T-helper 2 cell treated with Interferon-gamma antibody and Interleukin-4, amounts not matched to agents 5 μg/mL and 100 μg/mL, for 36 hours (primary cell): ENCODE measurements at places on chromosomes 11 and 22.
A peak's percentile ranks its signal among the peaks of the same experiment; 100 is the strongest.

DNA sequence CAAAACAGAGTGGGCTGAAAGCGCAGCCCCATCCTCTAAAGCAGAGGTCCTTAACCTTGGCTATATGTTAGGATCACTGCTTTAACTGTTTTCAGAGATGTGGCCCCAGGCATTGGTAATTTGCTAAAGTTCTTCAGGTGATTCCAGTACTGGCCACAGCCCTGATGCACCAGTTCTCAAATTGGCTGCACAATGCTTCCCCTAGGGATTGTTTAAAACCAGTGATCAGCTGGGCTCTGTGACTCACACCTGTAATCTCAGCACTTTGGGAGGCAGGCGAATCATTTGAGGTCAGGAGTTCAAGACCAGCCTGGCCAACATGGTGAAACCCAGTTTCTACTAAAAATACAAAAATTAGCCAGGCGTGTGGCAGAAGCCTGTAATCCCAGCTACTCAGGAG is 8.4 kb upstream of the IRAG1 start:
- no peak for DNase-seq

DNA sequence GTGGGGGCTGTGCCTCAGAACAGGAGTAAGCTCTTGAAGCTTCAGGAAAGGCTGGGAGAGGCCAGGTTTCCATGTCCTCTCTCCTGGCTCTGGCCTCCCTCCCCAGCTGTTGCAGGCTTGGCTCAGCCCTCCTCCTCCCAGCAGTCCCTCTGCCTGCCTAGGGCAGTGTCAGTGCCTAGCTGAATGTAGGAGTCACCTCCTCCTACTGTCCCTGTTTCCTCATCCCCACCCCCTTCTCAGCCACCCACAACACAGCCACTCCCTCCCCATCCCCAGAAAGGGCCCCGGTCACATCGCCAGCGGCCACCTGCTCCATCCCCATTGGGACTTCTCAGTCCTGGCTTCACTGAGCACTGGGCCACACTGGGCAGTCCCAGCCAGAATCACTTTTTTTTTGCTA is 2.9 kb upstream of the FBLN1 start:
- DNase-seq, result no peak

DNA sequence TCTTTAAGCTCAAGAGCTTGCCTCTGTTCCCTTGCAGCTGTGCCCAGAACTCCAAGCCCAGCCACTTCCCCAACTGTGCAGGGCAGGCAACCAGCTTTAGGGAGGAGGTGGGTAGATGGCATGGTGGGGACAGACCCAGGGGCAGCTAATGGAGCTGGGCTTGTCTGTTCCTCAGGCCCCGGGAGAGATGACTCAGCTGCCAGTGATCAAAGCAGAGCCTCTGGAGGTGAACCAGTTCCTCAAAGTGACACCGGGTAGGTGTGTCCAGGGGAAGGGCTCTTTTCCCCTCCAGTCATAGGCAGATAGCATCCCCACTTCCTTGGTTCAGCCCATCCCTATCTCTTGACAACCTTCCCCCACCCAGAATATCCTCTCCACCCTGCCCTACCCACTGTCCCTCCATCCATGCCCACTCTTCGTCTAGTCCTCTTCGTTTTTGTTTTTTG is 32.4 kb downstream of the CREB3L1 start:
- DNase-seq, result no peak

GRCh38 chr22:46695346-46696228 is 42.5 kb downstream of the CERK start:
- no peak for DNase-seq

GRCh38 chr11:27431808-27432207 is 40.8 kb downstream of the LGR4 start:
- no peak for DNase-seq

GRCh38 chr11:57288771-57289579 is 35.8 kb downstream of the TNKS1BP1 start:
- DNase-seq, result no peak

GRCh38 chr22:36301384-36301828 is 48.5 kb downstream of the APOL1 start:
- DNase-seq, result peak; percentile 64

DNA sequence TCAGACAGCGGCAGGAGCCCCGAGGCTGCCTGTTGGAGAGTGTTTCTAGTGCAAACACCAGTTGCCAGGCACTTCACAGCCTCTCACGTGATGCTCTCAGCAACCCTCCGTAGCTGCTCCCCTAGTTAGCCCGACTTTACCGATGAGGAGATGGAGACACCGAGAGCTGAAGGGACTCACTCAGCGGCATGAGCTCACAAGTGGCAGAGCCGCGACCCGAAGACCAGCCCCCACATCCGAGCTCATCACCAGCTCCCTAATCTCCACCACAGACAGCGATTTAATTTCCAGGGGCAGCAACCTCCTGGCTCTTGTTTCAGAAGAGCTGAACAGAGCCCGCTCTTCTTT is 28.7 kb upstream of the RTL6 start:
- DNase-seq, result no peak

- DNase-seq, result no peak
Measured at GRCh38 chr22:31750365-31751284, 693 bp upstream of the PRR14L start.

DNA sequence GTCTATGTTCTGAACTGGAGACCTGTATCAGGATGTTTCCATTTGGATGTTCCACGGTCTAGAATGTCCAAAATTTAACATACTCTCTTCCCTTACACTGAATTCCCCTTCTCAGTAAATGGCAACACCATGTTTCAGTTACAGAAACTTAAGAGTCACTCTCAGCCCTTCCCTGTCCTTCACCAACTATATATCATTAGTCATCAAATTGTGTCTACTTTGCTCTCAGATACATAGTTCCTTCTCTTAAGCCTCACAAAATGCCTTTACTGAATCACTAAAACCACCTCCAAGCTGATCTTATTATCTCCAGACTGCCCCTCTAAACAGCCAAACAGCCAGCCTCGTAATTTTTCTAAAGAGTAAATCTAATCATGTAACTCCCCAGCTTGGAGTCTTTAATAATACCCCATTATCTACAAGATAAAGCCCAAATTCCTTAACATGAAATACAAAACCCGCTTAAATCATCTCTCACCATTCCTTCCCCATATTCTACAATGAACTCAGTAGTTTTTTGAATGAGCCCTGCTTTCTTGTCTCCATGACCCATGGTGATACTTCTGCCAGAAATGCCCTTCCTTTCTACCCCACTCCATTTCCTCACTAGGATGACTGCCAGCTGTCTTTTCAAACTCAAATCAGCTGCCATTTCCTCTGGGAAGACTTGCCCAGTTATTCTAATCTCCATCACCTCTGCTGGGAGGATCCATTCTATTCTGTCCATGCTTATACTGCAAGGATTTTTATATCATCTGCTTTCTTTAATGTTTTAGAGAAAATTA is 102.7 kb upstream of the ARHGAP42 start:
- DNase-seq, result no peak

GRCh38 chr22:48494256-48494967 is 1333.3 kb downstream of the BRD1 start:
- DNase-seq, result no peak

DNA sequence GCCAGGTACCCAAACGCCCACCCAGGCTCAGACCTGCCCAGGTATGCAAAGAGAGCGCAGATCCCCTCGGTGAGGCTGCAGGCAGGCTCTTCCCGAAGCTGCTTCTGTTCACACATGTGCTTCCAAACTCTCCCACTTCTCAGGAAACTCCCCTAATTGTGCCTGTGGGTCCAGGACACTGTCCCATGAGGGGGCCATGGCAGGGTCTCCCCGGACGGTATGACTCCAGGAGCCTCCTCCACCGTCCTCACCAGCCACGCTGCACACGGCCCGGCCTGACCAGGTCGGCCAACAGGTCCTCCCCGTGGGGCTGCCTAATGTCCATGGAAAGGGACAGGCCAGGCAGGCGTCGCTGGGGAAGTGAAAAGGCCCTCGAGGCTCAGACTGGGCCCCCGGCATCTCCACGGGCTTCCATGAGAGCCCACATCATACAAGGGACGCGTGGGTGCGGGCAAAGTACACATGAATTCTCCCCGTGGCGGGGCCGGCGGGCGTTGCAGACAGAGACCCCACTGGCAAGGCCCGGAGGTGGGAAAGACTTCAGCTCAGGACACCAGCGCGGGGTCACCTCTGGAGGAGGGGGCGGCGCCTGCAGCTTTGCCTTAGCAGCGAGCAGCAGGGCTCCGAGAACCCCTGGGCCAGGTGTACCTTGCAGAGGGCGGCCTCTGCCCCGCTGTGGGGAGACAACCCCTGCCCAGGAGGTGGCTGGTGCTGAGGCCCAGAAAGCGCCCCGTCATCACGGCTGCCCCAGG is 526.1 kb downstream of the BRD1 start:
- DNase-seq, result no peak

GRCh38 chr22:24450610-24451009 is 23.2 kb downstream of the ADORA2A start:
- no peak for DNase-seq

- DNase-seq, result no peak
Measured at GRCh38 chr11:68330700-68331337, 18.4 kb downstream of the LRP5 start.

GRCh38 chr22:23055449-23056179 is 14.7 kb upstream of the GNAZ start:
- DNase-seq, result no peak

DNA sequence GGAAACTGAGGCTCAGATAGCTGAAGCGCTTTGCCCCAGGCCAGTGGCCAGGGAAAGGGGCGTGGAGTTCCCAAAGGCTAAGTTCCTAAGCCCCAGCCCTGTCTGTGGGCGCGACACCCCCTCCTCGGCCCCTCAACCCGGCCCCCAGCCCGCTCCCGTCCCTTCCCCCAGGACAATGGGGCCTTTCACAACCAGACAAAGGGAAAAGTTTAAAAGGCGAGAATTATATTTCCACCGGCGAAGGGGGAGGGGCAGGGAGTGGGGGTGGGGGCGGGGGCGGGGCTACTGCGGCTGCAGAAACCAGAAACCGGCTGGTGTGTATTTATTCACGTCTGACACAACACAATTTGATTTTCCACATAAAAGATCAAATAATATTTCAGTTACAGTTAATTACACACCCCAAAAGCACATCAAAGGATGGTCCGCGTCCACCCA is 192.1 kb downstream of the MN1 start:
- no peak for DNase-seq

GRCh38 chr11:120102864-120103122 is 35.1 kb downstream of the TRIM29 start:
- no peak for DNase-seq

GRCh38 chr11:91664521-91664920 is 560.1 kb upstream of the FAT3 start:
- no peak for DNase-seq

- DNase-seq, result no peak
Measured at GRCh38 chr11:47991266-47991830, 11.0 kb downstream of the PTPRJ start.

DNA sequence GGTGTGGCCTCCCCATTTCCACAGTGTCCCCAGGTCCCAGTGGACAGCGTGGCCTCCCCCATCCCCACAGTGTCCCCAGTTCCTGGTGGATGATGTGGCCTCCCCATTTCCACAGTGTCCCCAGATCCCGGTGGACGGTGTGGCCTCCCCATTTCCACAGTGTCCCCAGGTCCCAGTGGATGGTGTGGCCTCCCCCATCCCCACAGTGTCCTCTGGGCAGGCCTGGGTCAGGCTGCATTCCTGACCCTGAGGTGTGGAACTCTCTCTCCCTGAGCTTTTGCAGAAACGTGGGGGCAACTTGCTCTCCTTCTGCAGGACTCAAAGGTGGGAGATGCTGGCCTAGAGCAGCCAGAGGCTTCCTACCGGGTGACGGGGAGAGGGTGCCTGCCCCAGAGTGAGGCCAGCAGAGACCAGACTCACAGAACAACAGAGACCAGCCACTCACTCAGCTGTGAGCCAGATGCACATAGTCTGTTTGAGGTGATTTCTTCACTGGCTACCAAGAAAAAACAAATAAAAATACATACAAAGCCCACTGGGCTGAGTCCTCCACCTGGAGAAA is 85.8 kb upstream of the FGF3 start:
- no peak for DNase-seq

GRCh38 chr11:123213307-123213771 is 18.3 kb upstream of the CLMP start:
- DNase-seq, result no peak
